ENCODE measurements at places on chromosomes 2 and 18. TPM values are rescaled to one million over a fixed set of nuclear protein-coding genes. Genes with fewer than 3 reads are reported as not detected.

Gene HAUS1
- polyA plus RNA-seq, result 31.4 TPM

Gene COL4A4
- 2.6 TPM for polyA plus RNA-seq

Gene TMEM163
- 12.5 TPM for polyA plus RNA-seq

Gene ANKRD29
- 7.2 TPM for polyA plus RNA-seq

Gene HMSD
- 0.62 TPM for polyA plus RNA-seq

Gene NGEF
- not detected for polyA plus RNA-seq

Gene HTR2B
- polyA plus RNA-seq, result 0.67 TPM

Gene INPP4A
- 6.4 TPM for polyA plus RNA-seq

Gene NAT8
- polyA plus RNA-seq, result 0.19 TPM

Gene IL1F10
- not detected for polyA plus RNA-seq

Data from spleen (tissue), 13 donors.